Activated T-cell treated with anti-CD3 and anti-CD28 coated beads for 1 hour (primary cell): ENCODE measurements at places on chromosomes 2 and 18.

DNA sequence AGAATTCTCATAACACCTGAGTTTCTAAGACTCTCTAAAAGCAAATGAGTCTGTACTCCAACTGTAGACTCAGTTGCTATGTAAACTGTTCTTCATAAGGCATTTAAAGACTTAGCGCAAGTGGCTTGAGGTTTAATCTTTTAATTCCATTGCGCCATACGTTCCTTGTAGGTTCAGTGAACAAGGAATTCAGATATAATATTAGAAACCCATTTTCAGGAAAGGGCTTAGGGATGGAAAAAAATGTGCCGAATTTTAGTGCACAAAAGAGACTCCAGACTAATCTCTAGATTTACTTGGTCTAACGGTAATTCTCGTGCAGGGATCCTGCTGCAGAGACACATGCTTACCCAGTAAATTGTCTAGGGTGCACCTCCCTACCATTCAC lies 268.9 kb upstream of the TANK start:
- DNase-seq: no peak

GRCh38 chr2:239289545-239289944 lies 111.3 kb downstream of the HDAC4 start:
- DNase-seq: no peak

DNA sequence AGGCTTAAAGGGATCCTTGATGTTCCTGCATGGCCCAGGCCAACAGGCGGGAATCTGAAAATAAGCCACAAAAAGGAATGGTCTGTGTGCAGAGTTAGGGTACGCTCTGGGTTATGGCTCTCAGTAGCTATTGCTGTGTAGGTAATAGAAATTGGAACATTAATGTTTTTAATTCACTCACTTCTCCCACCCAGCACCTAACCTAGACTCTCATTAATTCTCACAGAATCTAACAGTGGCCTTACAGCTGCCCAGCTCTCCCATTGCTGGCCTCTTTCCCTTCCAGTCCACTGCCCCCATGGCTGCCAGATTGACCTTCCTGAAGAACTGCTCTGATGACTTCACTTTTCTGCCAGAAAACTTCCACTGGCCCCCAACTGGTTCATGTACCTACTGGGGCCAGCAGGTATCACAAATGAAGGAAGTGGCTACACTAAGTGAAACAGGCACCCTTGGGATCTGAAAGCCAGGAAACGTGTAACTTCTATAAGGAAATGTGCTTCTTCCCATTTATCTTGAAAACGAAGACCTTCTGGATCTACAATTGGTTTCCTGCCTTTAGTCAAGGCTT lies 315.2 kb downstream of the STK39 start:
- no peak for DNase-seq

- no peak for DNase-seq
Measured at GRCh38 chr18:25360301-25360899, 8.4 kb upstream of the ZNF521 start.

DNA sequence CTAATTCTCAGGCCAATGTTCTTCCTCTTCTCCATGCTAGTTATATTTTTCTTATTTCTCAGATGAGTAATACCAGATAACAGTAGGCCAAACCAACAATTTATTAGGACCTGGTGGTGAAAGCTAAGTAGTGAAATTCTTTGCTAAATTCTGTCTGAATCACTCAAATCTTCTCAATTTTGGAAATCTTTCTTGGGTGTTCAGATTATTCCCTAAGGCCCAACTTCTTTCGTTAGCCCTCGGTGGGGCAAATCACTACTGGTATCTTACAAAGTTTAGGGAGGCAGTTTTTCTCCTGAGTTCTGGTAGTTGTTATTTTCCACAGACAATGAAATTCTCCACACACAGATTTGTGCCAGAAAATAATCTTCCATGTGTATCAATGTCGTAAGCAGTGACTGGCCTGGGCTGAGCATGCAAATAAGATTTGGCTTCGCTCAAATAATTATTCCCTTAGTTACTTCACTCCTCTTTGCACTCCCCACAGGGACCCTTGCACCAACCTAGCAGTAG lies 443.5 kb upstream of the SLC14A2 start:
- DNase-seq: no peak

- no peak for DNase-seq
Measured at GRCh38 chr2:241126771-241127202, 22.5 kb downstream of the PASK start.

- no peak for DNase-seq
Measured at GRCh38 chr18:14925281-14925709, 177.3 kb downstream of the ANKRD30B start.

- no peak for DNase-seq
Measured at GRCh38 chr2:219252084-219252483, 959 bp upstream of the TUBA4B start.

DNA sequence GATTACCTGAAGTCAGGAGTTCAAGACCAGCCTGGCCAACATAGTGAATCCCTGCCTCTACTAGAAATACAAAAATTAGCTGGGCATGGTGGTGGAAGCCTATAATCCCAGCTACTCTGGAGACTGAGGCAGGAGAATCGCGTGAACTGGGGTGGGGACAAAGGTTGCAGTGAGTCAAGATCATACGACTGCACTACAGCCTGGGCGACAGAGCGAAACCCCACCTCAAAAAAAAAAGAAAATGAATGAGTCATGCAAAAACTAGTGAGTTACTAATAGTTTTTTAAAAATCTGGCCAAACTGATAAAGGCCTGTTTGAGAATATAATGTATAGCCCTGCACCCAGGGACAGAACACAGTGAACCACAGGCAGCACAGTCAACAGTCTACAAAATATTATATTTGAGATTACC lies 17.5 kb downstream of the AFG3L2 start:
- no peak for DNase-seq

DNA sequence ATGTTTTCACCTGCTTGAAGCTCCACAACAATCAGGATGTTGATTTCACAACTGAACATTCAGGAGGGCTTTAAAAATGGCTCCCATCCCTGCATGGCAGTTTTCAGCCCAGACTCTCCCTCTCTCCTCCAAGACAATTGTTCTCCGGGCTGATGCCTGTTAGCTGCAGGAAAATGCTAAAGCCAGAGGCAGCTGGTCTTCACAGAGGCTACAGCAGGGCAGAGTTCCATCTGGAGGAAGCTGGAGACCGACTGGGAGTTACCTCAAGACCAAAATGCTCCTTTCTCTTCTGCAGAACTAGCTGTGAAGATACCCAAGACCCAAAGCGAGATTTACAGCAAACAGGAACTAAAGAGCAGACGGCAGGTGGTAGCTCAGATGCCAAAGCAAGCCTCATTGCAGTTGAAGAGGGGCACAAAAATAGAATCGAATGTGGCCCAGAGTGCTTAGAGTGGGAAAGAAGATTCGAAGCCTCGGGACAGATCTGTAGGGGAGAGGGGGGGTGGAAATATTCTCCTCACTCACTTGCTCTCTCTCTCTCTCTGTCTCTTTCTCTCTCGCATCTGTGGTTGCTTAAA lies 423.6 kb downstream of the ZNF521 start:
- DNase-seq: no peak

GRCh38 chr18:48336332-48336731 lies 72.9 kb downstream of the ZBTB7C start:
- DNase-seq: no peak

DNA sequence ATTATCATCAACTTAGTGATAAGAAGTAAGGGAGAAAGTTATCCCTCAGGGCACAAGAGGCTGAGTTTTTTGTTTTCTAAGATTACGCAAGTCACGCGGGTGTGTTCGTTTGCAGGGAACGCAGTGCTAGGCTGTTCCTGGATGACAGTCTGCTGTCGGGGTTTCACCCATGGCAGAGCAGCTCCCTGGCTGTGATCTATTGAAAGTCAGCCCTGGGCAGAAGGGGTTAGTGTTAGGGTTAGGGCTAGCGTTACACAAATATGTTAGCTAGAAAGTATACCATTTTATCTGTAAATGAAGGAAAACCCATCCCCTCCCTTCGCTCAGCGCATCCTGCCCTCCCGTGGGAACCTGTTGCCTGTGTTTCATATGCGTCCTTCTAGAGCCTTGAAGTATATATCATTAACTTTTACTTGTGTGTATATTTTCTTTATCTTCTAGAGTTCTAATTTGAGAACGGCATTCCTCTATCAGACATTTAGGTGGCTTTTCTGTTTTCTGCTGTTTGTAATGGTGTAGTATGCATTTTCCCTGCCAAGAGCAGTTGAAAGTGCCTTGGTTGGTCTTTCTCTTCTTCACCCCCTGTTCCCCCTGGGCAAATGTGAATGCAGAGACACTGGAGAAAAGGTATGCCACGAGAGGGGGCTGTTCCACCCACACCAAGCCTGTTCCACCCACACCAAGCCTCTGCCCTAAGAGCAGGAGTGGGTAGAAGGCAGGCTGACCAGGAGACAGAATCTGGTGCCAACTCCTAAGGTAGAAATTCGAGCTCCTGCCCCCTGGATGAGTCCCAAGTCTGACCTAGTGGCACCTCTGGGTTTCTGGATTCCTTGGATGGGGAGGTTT lies 47.0 kb downstream of the ARMC9 start:
- no peak for DNase-seq

- DNase-seq: no peak
Measured at GRCh38 chr2:142142595-142142994, 11.8 kb upstream of the LRP1B start.

GRCh38 chr2:158495175-158495574 lies 38.4 kb downstream of the PKP4 start:
- no peak for DNase-seq

- no peak for DNase-seq
Measured at GRCh38 chr18:67710639-67711038, 194.1 kb upstream of the DSEL start.

DNA sequence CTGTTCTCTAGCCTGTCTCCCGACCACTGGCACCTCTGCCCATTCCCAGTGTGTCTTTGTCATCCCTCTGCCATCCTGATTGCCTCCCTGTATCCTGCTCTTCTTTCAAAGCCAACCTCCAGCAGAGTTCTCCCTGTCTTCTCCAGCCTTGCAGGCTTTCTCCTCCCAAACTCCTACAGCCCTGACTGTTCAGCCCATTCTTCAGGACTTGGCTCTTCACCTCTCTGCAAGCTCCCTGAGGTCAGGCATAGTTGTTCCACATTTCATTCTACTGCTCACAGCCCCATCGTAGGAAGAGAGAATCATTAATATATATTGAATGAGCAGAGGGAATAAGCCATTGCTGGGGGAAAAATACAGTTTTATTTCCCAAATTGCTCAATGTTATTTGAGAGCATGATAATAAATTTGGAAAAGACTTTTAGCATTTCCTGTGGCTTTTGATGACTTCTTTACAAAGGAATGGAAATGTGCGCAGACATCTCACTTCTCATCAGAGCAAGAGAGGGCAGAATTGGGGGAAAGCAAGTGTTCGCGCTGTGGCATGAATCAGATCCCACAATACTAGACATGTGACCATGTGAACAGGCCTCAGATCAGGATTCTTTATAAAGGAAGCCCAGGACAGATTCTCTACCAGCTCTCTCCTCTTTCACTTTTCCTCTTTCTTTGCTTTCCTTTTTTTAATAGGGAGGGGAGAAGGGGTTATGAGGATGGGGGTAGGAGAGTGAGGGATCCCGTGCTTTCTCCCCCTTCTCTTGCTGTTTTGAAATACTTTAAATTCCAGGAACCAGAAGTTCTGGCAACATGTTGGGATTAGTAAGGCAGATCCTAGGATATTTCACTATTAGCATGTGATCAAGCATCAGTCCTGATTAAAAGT lies 37.4 kb downstream of the EPAS1 start:
- no peak for DNase-seq

- no peak for DNase-seq
Measured at GRCh38 chr18:65056575-65056974, 694.2 kb upstream of the CDH7 start.

- no peak for DNase-seq
Measured at GRCh38 chr2:123245156-123245555, 779.9 kb upstream of the CNTNAP5 start.

DNA sequence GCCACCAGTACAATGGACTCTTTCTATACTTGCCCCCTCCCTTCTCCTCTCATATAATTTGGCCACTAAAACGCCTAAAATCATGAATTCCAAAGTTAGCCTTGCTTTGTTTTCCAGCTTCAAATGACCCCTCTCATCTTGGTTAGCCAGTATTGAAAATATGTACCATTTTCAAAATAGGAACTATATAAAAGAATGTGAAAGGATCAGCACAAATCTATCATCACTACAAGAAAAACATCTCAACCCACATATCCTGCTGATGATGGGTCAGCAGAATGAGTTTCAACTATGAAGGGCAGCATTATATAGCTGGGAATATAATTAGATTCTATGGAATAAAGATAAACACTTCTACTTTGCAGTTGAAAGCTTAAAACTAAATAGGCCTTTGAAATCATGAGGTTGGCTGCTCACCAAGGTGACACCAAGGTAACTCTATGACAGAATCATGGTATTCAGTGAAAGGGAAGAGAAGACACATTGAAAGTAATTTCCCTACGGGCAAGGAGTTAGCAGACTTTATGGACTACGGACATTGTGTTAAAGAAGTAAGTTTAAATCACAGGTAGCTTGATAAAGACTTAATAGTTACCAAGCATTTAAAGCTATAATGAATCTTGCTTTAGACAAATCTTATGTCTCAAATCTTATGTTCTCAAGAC lies 873.0 kb downstream of the CPS1 start:
- no peak for DNase-seq

GRCh38 chr2:108634576-108635160 lies 84.6 kb upstream of the RANBP2 start:
- no peak for DNase-seq
